ENCODE measurements at places on chromosomes 11 and 22.

GRCh38 chr11:93512073-93512475 is 31.1 kb downstream of the SMCO4 start:
- DNase-seq = no peak

DNA sequence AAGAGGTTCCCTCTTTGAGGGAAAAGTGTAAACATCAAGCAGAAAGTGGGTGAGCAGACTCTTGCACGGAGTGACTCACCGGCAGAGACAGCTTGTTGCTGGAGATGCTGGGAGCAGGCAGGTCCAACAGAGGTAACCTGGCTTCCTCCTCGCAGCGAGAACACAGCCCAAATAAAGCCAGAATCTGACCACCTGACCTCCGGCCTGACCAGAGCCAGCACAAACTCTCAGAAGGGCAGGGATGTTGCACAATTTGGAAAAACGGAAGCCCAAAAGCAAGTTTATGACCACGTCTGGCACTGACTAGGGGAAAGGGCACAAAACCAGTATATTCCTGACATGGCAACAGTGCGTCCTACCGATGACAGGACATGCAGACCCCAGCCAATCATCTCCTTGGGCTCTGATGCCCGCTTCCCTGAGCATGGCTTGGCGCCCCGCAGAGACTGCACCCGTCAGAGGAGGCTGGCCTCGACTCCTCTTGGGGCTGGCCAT is 5.4 kb downstream of the SMCO4 start:
- no peak for DNase-seq

GRCh38 chr22:49025791-49026493 is 801.7 kb downstream of the BRD1 start:
- DNase-seq = no peak

GRCh38 chr22:32348031-32348611 is 9.5 kb upstream of the RFPL3 start:
- no peak for DNase-seq

- no peak for DNase-seq
These were observed 80.8 kb downstream of the ALX4 start for GRCh38 chr11:44229098-44229497.

GRCh38 chr11:112744041-112744440 is 217.2 kb upstream of the NCAM1 start:
- DNase-seq = no peak

DNA sequence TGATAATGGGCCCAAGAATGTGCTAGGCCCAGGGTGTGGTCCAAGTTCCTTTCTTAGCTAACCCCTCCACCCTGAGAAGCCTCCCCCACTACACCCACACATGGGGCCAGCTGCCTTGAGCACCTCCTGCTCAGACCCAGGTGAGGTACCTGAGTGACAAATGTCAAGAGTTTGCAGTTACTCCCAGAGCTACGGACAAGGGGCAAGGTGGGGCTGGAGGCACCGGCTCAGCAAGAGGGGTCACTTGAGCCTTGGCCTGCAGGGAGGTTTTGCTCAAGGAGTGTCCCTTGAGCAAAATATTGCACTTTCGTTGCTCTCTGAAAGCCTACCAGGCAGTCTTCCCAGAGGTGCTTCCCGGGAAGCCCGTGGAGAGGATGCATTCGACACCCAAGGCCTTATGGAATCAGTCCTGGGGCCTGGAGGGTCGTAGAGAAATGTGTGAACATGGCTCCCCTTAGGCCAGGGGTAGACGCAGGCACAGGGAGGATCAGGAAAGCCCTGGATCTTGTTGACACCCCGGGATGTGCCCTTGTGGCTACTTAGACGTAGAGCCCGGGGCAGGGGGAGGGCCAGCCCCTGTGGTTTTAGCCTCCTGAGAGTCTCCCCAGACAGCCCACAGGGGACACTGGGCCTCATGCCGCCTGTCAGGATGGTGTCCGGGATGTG is 114.2 kb downstream of the KCNQ1 start:
- no peak for DNase-seq

GRCh38 chr22:45208993-45209838 is 31.5 kb downstream of the KIAA0930 start:
- DNase-seq = no peak

- no peak for DNase-seq
These were observed 2.6 kb upstream of the ME3 start for GRCh38 chr11:86675017-86675416.

GRCh38 chr11:20452585-20452984 is 65.1 kb downstream of the PRMT3 start:
- DNase-seq = no peak

GRCh38 chr22:24380220-24380904 is 47.0 kb upstream of the ADORA2A start:
- no peak for DNase-seq

GRCh38 chr11:43880640-43881159 is at the start of gene ALKBH3:
TSS of gene ALKBH3 (plus strand) at chr11:43880831. CDS start at chr11:43882653, 1,822 bp downstream.
- peak; percentile 64 for DNase-seq

DNA sequence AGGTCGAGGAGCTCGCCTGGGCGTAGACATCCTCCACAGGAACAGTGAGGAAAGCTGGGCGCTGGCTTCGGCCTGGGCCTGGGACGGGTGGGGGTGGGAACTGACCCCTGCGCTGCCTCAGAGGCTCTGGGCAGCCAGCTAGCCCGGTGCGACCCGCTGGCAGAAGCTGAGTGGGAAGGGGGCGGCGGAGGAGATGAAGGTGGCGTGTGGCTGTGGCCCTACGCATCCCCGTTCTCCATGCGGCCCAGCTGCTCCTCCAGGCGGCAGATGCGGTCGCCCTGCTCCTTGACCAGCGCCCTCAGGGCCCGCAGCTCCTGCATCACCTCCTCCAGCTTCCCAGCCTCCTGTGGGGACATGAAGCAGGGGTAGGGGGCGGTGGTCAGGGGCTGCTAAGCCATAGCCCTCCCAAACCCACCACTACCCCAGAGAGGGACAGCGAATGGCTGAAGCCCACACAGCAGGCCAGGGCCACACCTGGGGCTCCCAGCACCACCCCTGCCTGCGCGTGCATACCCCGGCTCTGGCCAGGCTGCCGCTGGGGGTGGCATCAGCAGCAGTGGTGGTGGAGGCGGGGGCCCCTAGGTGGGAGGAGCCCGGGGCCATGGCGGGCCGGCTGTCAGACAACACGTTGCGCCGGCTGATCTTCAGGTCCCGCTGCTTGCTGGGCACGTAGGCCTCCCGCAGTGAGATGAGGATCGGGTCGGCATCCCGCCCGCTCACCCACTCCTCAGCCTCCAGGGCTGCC is 848 bp upstream of the PTPRCAP start:
- peak; percentile 93 for DNase-seq

- no peak for DNase-seq
These were observed 5.2 kb downstream of the POLD4 start for GRCh38 chr11:67347964-67348749.

GRCh38 chr11:124745835-124746620 is 6.0 kb downstream of the VSIG2 start:
- peak; percentile 50 for DNase-seq

DNA sequence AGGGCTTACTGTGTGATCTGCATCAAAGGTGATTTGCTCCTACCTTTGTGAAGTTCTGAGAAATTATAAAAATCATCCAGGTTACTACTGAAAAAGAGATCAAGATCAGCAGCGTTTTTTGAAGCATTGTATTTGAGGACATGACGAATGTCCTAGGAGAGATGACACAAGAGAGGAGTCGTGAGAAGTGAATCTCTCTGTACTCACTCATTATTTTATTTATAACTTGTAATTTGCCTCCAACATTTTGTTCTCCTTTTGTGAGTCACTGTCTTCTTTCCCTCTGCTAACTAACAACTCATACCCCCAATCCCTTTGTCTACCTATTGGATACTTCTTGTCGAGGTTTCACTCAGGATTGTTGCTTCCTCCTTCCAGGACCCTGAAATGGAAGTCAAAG is 8.6 kb downstream of the NXPE1 start:
- DNase-seq = no peak

GRCh38 chr22:46149512-46150033 is 753 bp upstream of the PPARA start:
- DNase-seq = no peak

- DNase-seq = no peak
These were observed 5.1 kb upstream of the CDKN1C start for GRCh38 chr11:2890466-2891294.

GRCh38 chr22:50185375-50186087 is at the start of gene TRABD:
TSS of gene TRABD (plus strand) at chr22:50185913. CDS start at chr22:50193061, 7,148 bp downstream.
- peak; percentile 95 for DNase-seq

DNA sequence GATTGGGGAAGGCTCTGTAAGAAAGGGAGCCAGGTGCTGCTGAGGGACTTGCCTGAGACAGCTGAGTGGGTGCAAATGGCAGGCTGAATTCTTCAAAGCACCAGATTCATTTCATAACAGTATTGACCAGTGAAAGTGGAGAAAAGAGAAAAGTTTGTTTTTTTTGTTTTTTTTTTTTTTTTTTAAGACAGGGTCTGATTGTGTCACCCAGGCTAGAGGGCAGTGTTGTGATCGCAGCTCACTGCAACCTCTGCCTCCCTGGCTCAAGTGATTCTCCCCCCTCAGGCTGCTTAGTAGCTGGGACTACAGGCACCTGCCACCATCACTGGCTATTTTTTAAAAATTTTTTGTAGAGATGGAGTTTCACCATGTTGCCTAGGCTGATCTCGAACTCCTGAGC is 494.0 kb downstream of the MIAT start:
- no peak for DNase-seq

DNA sequence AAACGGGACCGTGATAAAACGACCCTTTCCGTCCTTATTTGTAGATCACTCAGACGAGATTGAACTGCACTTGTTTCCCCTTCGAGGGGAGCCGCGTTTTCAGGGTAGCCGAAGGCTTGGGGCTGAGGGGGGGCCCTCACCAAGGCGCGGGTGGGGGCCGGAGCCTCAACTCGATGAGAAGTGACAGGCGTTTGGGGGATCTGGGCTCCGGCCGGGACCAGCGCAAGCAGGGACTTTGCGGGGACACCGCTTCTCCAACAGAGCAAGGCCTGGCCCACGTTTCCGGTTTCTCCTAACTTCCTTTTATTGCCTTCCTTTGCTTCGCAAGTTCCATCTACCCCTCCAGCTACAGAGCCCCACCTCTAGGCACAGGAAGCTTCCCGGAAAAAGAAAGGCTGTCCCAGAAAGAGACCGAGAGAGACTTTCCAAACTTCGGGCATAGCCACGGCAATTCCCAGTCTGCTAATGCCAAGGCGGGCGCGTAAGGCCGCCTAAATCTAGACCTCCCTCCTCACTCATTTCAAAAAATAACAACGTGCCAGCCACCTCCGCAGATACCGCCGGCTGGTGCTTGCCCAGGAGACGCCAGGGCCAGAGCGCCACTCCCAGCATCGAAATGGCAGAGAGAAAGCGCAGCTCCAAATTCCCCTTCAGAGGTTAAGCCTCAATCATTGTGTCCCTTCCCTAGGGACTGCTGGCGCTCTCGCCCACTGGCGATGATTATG is 6.6 kb downstream of the PAX6 start:
- no peak for DNase-seq

- DNase-seq = no peak
These were observed 126.1 kb downstream of the NECTIN1 start for GRCh38 chr11:119602745-119603373.

DNA sequence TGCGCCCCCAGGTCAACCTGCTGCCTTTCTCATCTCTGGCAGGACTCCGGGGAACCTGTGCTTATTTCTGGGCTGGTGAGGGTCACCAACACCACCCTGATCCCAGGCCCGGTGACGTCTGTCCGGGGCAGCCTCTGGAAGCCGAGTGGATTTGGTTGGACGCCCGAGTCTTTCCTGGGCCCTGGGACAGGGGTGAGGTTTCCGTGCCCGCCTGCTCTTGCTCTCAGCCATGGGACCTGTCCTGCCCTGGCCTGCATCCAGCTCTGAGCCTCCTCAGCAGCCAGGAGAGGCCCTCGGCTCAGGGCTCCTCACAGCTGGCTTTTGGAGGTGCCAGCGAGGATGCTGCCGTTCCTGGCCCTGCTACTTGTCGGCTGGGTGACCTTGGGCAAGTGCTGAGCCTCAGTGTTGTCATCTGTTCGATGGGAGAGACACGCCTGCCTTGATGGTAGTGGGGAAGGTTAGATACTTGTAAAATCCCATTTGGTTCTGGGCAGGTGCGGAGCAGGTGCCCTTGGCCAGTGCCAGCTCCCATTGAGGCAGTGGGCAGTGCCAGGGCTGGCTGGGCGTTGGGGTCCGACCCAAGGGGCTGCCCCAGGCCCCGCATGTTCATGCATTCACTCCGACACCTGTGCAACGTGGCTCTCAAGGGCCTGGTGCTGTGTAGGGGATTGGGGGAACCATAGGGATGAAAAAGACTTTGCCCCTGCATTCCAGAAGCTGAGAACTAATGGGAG is 58.9 kb upstream of the THY1 start:
- DNase-seq = no peak

GRCh38 chr11:120219232-120219937 is 8.6 kb downstream of the OAF start:
- DNase-seq = no peak
